Pancreas (tissue), 10 donors: ENCODE measurements at places on chromosomes 5 and 9. TPM values are rescaled to one million over a fixed set of nuclear protein-coding genes. Genes with fewer than 3 reads are reported as not detected.

DNA sequence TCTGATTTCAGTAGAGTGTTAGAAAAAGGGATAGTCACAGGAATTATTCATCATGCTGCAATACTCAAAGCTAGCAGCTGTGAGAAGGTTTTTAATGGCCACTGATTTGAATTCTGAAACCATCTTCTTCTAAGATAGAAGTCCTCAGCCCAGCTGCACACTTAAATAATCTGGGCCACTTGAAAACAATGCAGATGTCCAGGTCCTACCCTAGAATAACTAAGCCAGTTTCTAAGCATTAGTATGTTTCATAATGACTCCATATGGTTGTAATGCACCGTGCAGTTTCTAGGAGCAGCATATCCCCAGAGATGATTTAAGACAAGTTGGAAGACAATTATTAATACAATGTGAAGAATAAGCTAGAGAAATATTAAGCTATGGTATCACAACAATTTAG is 159.9 kb upstream of the FBXL17 start:
- DNase-seq, result no peak

DNA sequence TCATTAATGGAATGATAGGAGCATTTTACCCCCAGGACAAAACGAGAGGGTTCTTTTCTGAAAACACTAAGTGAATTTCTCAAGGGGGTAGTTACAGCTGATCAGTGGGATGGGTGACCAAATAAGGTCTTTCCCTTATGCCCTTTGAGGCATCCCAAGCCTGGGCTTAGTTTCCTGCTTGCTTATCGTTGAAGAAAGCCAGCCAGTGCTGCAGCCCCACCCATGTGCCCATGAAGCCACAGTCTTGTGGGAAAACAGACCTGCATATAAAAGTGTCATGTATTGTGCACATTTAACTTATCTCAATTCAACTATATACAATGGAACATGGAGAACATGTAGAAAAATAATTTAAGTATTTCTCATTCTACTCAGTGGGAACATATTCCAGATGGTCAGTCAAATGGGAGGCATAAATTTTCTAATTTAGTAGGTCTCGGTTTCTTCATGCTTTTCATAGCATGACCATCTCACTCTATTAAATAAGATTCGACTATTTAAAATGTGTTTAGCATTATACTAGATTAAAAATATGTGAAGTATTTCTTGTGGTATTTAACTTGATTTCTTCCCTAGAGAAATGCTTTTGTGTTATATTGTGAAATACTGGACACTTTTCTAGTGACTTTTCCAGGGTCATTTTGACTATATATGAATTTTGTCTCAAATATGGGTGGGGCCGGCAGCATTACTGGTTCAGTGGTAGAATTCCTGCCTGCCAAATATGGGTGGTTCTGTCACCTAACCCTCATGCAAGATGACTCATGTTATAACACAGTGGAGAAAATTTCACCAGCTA is 189.7 kb upstream of the SGCD start:
- no peak for DNase-seq

IL7R gene
- total RNA-seq, result 2.1 TPM

DNA sequence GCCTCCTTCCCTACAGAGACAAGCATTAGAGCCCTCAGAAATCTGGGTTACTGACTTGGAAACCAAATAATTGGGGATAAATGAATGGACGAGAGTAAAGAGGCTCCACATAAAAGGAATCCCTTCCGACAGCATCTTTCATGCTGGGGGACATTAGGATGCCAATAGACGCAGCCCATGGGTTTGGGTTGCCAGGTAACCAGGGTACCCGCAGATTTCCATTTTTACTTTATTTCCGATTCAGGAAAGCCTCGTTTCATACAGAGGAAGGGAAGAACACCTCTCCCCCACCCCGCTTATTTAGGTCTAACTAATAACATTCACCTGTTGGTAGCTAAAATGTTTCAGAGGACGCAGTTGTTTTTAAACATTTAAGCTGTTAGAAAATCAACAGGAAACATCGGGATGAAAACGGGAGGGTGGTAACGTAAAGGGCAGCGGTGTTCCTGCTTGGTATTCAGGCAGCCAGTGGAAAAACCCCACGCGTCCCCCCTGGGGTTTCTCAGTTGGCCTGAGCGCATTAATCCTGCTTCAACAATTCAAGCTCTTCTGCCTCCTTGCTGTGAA is 179.5 kb downstream of the YTHDC2 start:
- no peak for DNase-seq

DNA sequence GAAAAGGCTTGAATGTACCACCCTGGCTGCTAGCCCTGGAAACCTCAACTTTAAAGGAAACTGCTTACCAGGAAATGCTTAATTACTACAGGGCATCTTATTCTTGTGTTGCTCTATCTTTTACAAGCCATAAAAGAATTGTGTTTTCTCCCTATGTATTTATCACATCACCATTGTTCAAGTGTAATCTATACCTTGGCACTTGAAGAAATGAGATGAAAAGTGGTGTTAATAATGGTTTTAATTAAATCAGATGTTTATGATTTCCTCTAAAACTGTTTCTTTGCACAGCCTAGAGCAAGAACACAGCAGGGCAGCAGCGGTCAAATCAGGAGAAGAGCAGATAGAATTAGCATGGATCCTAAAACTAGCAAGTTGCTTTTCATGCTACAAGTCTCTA is 131.8 kb upstream of the RGMB start:
- no peak for DNase-seq

DNA sequence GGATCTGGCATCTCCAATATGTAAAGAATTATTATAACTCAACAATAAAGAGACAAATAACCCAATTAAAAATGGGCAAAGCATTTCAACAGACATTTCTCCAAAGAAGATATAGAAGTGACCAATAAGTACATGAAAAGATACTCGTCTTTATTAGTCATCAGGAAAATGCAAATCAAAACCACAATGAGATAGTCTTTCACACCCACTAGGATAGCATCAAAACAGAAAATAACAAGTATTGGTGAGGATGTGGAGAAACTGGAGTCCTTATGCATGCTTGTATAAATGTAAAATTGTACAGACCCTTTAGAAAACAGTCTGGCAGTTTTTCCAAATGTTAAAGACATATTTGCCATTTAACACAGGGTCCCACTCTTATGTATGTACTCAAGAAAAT is 39.1 kb upstream of the ITGA1 start:
- DNase-seq, result no peak

GRCh38 chr9:137757613-137758029 is 120.0 kb upstream of the CACNA1B start:
- DNase-seq, result no peak

DNA sequence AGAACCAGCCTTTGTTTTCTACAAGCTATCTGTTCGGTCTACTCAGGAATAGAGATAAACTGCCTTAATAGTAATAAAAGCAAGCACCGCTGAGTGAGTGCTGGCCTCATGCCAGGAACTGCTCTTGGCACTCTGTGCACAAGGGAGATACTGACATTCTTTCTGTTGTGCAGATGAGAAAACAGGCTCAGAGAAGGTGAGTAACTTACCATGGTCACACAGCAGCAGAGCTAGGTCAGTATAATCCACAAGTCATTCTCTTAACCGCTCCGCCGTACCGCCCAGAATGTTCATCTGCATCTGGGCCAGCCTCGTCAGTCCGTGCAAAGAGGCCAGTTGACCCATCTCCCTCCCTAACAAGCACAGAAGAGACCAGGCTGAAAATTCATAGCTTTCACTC is 27.4 kb downstream of the QRFP start:
- peak; percentile 55 for DNase-seq

DNA sequence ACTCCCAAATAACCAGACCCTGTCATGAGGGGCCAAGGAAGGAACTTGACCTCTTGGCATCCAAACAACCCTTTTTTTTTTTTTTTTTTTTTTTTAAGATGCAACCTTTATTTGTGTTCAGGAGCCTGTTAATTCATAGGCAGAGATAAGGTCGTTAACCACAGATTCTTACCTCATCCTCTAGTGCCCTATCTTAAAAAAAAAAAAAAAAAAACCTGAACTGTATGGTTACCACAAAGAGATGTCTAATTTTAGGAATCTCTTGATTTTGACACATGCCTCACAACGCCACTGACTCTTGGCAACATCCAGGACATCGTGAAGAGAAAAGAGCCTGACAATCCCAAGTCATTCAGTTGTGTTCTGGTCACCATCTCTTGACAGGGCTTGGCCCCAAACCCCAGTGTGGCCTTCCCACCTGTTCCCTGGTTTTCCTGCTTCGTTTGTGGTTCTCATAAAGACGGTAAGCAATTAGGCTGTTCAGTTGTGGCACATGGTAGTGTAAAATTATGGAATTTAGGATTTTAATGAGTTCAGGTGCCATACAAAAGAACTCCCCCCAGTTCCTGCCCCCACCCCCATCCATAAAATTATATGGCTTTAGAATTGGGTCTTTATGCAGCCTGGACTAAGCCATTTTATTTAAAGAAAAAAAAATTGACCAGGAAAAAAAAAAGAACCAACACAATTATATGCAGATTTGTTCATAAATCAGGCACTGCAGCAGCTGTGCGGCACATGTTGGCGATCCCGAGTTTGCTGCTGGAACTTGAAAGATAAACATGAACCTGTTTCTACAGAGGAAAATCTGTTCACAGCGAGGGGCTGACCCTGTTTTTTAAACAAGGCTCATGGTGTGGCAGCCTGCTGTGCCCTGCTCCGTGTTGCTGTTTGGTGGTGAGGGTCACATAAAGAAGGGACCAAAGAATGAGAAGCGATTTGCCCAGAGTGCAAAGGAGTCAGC is 267.8 kb upstream of the CLINT1 start:
- DNase-seq, result no peak

DNA sequence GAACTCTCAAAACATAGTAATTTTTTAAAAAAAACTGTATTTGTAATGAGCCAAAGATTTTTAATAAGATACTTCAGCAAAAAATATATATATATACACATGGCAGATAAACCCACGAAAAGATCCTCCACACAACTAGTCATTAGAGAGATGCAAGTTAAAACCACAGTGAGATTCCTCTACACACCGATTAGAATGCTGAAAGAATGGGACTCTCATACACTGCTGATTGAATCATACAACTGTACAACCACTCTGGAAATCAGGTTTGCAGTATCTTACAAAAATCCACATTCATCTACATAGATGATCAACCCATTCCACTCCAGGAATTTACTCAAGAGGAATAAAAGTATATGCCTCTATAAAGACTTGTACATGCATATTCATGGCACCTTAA is 43.7 kb downstream of the RASEF start:
- DNase-seq, result no peak

DNA sequence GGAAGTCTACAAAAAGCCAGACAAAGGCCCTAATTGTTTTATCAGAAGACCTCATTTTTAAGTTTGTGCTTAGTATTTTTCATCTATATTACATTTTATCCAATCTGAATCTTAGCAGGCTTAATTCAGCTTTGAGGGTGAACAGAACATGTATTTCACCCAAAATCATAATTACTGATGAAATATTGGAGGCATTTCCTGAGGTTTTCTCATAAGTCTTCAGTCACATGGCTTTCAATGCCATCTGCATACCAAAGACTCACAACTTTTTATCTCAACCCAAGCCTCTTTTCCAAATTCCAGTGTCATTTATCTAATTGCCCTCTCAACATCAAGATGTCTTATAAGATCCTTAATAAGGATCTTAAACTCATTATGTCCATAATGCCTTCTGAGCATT is 150.8 kb downstream of the TTC39B start:
- no peak for DNase-seq

- DNase-seq, result peak; percentile 58
These were observed at the start of gene CCNI2 for GRCh38 chr5:132746954-132747615. CCNI2 (plus strand) TSS chr5:132747426; CDS start chr5:132747496, 70 bp downstream.

- no peak for DNase-seq
These were observed 37.4 kb downstream of the FBXO4 start for GRCh38 chr5:41962491-41962890.
